Right cardiac atrium (tissue), 5 donors: ENCODE measurements at places on chromosomes 2 and 18.
A peak's percentile ranks its signal among the peaks of the same experiment; 100 is the strongest.

DNA sequence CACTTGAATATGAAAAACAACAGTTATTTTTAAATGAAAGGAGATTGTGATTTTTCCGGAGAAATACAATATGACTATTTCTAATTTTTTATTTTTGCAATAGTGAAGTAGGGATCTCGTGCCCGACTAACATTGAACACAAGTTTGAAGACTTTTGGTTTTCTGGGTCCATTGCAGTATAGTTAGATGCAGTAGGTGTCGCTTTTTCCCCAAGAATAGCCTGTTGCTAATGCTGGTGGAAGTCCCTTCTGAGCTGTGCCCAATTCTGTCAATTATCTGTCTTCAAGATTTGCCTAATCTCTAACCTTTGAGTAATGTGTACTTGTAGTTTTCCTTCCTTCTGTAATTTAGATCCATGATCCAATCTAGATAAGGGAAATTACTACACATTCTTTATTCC lies 36.5 kb downstream of the SEMA4F start:
- no peak for DNase-seq

GRCh38 chr2:205857520-205858237 lies 175.4 kb downstream of the NRP2 start:
- DNase-seq = no peak

- DNase-seq = peak; percentile 64
Measured at GRCh38 chr2:230160112-230160660, 59.6 kb downstream of the SP110 start.

GRCh38 chr2:165328272-165328671 lies 89.1 kb downstream of the SCN2A start:
- no peak for DNase-seq

DNA sequence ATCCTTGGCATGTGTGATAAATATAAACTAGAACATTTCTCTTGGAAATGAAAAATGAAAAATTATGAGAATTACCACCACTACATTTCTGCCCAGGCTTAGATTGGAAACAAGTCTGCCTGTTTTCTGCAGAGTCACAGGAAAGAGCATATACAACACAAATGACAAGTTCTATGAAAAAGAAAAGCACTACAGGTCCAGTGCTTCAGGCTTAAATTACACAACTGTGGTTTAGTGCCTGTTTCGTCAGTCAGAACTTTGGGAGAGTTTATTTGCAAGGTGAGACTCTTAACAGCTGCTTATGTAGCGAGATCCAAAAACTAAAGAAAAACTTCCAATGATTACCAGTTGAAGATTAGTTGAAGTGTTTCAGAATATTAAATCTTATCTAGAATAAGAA lies 68.9 kb downstream of the RTN4 start:
- no peak for DNase-seq

DNA sequence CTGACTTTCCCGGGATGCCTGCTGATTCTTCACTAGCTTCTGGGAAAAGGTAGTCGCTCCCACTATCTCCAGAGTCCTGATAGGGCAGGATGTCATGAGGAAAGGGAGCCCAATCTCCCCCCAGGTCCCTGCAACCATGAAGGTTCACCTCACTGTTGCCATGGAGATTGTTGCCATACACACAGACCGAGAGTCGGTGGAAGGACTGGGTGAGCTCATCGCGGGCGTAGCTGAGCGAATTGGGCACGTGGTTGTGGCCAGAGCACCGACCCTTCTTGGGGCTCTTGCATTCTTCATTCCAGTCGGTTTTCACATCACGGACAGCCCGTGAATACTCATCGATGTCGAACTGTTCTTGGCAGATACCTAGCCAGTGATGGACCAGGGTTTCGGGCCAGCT lies 97.4 kb downstream of the MEP1B start:
- DNase-seq = peak; percentile 40

GRCh38 chr2:56475191-56475590 lies 291.4 kb downstream of the CCDC85A start:
- no peak for DNase-seq

DNA sequence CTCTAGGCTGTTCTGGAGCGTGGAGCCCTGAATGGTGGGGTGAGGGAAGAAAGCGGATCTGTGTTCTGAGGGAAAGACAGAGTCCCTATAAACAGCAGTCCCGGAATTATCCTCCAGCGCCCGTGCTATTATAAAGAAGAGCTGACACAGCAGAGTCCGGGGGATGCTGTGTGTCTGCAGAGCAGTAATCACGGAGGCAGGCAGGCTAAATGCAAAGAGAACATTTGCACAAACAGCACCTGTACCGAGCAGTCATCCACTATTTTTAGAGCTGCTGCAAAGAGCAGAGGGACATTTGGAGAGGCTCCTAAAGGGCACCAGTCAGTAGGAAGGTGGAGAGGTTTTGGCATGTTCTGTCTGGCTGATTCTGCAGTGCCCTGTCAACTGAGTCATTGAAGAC lies 293.8 kb upstream of the SLC14A2 start:
- DNase-seq = no peak

DNA sequence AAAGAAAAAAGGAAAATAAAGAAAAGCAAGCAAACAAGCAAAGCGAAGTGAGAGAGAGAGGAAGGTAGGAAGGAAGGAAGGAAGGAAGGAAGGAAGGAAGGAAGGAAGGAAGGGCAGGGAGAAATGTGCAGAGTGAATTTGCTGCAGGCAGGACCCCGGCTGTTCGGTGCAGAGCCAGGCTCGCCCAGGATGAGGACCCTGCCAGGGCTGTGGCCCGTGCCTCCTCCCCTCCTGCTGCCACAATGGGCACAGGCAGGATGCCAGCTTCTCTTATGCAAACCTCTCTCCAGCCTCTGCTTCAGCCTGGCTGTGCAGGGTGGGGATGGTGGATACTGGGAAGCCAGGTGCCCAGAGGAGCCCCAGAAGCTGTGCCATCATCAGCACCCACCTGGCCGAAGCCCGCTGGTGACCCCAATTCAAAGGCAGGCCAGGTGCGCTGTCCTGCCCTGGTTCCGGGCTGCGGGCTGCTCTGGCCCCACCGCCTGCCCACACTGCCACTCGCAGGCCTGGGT lies 3.2 kb downstream of the GPR17 start:
- peak; percentile 79 for DNase-seq

DNA sequence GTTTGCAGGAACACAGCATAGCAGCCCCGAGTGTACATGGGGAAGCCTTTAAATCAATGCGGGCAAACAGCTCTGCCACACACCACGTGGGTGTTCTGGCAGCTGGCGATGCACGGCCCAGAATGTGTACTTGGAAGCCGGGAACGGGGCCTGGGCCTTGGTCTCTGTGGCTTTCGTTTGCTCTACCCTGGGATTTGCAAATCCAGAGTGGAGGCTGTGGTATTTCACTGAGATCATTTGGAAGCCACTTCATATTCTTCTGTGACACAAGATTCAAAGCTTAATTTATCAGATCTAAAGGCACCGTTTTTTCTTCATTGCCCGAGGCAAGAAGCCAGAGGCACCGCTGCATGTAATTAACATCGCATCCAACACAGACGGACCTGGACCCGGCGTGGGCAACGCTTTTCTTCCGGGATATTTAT lies 246.3 kb upstream of the MYT1L start:
- no peak for DNase-seq

- no peak for DNase-seq
Measured at GRCh38 chr2:129731907-129732629, 247.4 kb upstream of the RAB6C start.

DNA sequence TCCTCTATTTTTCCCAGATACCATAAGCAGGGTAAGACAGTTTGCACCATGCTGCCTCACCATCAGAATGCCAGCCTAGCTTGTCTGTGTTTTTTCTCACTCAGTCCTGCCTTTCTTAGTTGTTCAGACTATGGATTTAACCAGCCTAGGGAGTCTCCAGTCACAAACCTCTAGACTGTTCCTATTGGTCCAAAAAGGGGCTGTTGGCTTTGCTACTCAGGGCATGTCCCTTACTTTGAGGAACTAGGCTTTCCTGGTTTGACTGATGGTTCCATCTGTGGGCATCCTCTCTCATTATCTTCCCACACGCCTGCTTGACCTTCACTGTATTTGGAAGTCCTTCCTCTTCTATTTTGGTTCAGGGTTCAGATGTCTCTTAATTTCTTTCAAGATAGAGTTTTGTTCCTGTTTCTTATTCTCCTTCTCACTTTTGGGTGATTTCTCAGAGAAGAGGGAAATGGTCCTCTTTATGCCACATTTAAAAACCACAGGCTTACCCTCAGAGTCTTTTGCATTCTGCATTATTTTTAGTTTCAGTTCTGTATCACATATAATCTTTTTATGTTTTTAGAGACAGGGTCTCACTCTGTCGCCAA lies 31.3 kb upstream of the TMEM131 start:
- DNase-seq = no peak

DNA sequence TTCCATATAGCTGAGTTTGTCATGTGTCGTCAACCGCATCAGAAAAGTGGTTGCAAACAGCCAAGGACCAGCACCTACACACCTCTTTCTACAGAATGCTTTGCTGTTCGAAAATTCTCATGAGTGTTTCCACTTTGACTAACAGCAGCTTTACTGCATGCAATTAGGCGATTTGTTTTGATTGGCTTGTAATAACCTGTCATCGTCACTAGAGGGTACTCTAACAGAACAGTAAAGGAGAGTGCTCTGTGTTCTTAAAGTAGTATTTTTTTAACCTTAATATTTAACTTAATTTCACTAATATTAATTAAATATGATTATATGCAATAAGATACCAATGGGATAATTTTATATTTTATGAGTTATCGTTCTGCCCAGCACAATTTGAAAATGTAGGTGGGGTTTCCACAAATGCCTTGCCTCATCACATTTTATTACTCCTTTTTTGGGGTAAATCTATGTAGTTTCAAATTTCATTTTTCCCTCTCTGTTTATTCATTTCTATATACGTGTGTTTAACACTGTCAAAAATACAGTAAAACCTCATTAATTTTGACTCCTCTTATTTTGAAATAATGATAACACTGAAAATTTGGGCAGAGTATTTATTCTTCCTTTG lies 502.2 kb downstream of the NRXN1 start:
- no peak for DNase-seq

DNA sequence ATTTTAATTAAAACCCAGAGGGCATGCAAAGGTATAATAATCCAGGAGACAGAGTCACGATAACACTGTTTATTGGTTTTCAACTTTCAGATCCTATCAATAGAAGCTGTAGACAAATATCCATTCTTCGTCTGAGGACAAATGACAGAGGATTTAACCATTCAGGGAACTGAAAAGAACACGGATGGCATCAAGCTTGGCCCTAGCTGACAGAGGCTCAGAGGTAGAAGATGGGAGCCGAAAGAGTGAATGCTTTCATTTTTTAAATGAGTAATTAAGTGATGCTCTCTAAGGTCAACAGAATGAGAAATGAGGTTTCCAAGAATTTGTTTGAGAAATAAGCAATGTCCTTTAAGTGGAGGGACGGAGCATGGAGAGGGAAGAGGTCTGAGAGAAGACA lies 62.1 kb downstream of the BCL2 start:
- DNase-seq = no peak

GRCh38 chr18:66754335-66754734 lies 150.4 kb upstream of the CDH19 start:
- no peak for DNase-seq

DNA sequence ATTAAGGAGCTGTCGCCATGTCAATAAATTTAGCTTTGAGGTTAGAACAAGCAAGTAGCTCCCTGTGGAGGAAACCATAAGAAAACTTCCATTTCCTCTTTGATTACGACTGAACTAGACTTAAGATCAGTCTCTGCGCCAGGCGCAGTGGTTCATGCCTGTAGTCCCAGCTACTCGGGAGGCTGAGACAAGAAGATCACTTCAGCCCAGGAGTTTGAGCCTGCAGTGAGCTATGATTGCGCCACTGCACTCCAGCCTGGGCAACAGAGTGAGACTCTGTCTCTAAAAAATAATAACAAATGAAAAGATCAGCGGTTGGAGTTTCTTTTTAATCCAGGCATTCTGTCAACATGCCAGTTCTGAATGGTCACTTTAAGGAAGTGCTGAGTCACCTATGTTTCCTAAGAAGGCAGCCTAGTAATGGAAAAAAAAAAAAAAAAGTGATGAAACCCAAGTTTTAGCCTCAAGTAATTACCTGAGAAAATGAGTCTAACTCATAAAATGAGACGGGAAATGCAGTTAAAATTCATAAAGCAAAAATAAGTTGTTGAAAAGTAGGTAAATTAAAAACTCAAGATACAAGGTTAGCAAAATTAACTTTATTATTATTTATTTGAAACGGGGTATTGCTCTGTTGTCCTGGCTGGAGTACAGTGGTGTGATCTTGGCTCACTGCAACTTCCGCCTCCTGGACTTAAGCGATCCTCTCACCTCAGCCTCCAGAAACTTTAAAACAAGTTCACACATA lies 10.2 kb downstream of the C18orf32 start:
- DNase-seq = no peak

GRCh38 chr2:179383975-179384374 lies 119.3 kb upstream of the SESTD1 start:
- DNase-seq = no peak

DNA sequence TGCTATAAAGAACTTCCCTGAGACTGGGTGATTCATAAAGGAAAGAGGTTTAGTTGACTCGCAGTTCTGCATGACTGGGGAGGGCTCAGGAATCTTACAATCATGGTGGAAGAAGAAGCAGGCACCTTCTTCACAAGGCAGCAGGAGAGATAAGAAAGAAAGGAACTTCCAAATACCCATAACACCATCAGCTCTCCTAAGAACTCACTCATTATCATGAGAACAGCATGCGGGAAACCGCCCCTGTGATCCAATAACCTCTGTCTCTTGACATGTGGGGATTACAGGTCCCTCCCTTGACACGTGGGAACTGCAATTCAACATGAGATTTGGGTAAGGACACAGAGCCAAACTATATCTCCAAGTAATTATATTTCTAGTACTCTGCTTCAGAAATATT lies 163.8 kb upstream of the CDH20 start:
- no peak for DNase-seq

DNA sequence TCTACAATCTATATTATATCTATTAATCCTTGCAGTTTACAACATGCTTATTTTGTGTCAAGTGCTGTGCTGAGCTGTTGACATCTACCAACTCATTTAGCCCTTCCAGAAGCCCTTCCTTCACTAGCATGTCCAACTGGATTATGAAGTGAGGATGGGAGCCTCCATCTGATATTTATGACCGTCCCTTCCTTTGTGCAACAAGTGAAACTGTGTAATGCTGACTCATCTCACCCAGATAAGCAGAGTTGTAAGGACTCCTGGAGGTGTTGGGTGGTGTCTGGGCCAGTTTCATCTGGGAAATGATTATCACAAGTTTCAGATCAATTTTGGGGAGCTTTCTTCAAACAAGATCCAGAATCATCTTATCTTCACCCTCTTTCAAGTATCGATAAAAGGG lies 156.6 kb upstream of the ETAA1 start:
- DNase-seq = no peak

GRCh38 chr2:235514627-235515363 lies 21.0 kb downstream of the AGAP1 start:
- no peak for DNase-seq

DNA sequence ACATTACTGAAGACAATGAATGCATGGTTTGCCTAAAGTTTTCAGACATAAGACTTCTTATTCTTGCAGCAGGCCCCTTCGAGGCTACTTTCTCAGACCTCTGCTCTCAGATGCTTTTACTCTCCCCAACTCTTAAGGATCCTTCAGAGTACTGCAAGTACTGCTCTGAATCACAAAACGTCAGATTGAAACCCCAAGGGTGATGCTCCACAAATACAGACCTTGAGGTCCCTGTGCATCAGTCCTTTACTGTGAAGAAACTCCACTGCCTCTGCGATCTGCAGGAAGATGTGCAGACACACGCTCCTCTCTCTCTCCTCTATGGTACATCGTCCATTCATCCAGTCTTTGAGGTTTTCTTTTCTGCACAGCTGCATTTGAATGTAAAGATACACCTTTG lies 52.8 kb downstream of the EIF2AK3 start:
- no peak for DNase-seq

- DNase-seq = no peak
Measured at GRCh38 chr18:44743631-44744030, 62.9 kb downstream of the SETBP1 start.

GRCh38 chr2:7900593-7900992 lies 781.3 kb upstream of the ID2 start:
- DNase-seq = no peak
